ENCODE measurements at places on chromosomes 1 and 21. TPM values are rescaled to one million over a fixed set of nuclear protein-coding genes. Genes with fewer than 3 reads are reported as not detected.

DNA sequence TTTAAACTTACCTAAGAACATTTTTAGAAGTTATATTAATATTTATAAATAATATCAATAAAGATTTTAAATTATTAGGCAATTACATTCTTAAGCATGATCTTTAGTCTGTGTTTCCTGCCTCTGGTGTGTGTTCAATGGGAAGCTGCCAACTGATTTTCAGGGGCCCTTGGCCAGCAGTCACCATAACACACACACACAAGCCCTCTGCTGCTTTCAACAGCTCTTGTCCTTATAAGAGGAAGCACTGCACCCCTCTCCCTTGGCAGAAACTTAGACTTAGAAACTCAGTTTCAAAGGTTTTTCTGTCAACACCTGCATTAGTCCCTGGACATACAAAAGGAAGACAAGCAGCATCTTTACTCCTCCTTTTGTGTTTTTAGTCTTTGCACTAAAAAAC is 81.4 kb downstream of the VAV3 start:
- DNase-seq = no peak

GRCh38 chr1:31855038-31855845 is 39.4 kb upstream of the SPOCD1 start:
- DNase-seq = no peak

Gene FNDC10
- 2.7 TPM for total RNA-seq

GRCh38 chr1:156502894-156503697 is 2.5 kb upstream of the MEF2D start:
- no peak for DNase-seq

GRCh38 chr1:156851779-156852417 is 7.0 kb downstream of the INSRR start:
- no peak for DNase-seq

DNA sequence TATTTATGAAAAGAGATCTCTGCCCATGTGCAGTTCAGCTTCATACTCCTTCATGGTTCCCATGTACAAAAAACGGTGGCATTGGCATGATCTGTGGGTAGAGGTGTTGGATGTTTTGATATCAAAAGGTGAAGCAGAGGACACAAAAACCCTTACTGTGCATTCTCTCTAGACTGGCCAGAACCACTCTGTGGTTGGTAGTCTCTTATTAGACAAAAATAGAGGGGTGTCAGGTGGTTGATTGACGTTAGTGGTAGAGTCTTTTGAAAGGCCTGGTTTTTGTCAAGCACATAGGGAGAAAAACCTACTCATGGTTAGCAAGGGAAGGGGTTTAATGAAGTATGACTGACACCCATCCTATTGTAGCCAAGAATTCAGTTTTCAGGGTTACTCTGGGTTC is 400.0 kb upstream of the TMPRSS15 start:
- DNase-seq = no peak

DNA sequence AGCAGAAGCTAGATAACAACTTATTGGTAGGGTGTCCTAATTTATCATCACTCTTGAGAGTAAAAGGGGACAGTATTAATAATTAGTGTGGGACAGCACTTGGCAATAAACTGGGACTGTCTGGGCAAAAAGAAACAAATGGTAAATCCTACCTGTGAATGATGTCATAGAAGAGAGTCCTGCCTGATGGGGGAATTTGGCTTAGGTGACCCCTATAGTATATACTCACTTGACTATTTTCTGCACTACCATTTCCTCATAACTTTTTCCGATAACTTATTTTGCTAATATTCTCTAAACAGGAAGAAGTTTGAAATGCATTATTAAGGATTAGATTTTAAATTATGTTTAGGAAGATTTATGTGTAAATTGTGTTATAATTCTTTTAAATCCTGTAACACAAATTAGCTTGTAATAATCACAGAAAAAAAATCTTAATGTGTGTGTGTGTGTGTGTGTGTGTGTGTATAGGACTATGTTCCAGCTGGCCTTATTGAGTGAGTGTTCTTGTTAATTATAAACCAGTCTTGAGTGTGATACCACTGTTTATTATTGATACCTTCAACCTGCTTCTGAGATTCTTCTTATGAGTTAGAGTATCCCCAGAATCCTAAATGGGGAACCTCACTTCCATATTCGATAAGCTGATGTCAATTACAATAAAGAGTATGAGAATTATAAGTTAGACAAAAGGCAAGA is 144.2 kb upstream of the C1orf105 start:
- no peak for DNase-seq

Gene LAMC2
- 4.5 TPM for total RNA-seq

DNA sequence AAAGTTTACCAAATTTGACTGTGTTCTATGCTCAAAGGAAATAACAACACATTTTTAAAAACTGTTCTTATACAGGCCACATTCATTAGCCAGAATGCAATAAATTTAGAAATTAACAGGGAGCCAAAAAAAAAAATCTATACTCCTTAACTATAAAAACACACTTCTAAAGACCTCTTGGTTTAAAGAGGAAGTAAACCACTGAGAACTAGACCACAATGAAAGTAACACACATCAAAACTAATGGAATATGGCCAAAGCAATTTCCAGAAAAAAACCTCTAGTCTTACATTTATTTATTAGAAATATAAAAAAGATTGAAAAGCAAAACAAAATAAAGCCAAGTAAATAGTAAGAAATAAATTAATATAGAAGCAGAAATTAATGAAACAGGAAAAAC is 48.9 kb upstream of the GADD45A start:
- no peak for DNase-seq

DNA sequence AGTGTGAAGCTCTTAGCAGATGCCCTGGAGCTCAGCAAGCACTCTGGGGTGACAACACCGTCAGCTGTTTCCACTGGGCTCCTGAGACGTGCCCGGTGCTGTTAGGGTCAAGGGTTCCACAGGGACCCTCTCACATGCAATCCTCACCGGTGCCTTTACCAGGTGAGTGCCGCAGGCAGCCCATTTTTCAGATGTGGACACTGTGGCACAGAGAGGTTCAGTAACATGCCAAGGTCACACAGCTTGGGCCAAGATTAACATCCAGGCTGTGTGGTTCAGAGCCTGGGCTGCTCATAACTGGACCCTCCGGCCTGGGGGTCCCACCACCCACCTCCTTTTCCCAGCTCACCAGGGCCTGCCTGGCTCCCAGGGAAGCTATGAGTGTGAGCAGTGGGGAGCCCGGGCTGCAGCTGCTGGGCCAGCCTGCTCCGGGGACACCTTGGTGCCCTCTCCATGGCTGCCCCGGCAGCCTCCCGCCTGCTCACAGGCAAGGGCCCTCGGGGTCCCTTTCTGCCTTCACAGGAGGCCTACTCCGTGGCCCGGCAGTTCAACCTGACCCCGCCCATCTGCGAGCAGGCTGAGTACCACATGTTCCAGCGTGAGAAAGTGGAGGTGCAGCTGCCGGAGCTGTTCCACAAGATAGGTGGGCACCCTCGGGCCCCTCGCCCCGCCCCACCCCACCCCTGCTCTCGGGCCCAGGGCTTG is 49.3 kb downstream of the KCNAB2 start:
- DNase-seq = no peak

- DNase-seq = no peak
Observed at GRCh38 chr1:77940921-77941570, 37.8 kb downstream of the FUBP1 start.

Gene UTS2
- total RNA-seq = not detected

- no peak for DNase-seq
Observed at GRCh38 chr1:210233495-210234328, 1.1 kb downstream of the SERTAD4 start.

Gene TIAM1
- total RNA-seq = 36.8 TPM

Gene SLFNL1
- total RNA-seq = 1.0 TPM

Gene SETD4
- total RNA-seq = 45.8 TPM

DNA sequence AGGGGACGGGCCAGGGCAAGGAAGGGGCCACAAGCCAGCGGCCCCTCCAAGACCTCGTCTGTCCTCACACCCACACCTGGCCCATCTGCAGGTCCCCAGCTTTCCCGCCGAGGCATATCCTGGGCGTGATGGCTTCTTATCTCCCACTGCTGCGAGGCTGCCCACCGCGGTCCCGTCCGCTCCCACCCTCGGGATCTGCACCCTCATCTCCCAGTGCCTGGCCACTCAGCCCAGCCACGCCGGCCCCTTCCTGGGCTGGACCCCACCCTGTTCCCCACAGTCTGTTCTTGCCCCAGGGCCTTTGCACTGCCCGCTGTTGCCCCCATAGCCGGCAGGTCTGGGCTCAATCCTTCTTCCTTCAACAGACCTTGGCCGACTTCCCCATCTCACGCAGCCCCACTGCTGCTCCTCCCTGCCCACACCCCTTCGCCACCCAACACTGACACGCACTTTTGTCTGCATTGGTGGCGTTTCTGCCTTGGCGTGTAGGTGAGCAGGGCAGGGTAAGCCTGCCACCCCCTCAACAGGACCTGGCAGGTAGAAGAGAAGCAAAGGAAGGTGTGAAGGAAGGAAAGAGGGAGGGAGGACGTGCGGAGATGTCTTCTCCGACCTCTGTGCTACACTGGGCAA is 4.4 kb upstream of the TTC34 start:
- no peak for DNase-seq

DNA sequence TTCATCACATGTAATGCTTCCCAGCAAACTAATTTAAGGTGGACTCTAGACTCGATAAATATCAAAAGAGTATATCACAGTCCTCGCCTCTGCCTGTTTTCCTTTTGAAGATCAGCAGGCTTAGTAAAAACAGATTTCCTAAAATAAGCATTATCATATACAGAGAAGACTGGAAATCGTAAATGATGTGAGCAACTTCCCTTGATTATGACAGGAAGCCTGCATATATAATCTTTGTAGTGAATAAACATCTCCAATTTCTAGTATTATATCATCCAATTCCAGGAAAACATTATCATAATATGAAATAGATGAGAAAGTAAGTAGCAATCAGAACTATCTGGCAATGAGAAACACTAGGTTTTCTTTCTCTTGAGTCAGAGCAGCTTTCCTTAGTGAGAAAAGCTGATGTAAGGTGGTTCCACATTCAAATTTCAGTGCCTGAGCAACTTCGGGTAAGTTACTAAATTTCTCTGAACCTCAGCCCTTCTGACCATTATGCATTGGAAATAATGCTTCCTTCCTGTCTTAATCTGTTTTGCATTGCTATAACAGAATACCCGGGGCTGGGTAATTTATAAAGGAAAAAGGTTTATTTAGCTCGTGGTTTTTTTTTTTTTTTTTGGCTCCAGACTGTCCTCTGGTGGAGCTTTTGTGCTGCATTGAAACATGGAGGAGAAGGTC is 12.6 kb upstream of the POU2F1 start:
- DNase-seq = no peak

DNA sequence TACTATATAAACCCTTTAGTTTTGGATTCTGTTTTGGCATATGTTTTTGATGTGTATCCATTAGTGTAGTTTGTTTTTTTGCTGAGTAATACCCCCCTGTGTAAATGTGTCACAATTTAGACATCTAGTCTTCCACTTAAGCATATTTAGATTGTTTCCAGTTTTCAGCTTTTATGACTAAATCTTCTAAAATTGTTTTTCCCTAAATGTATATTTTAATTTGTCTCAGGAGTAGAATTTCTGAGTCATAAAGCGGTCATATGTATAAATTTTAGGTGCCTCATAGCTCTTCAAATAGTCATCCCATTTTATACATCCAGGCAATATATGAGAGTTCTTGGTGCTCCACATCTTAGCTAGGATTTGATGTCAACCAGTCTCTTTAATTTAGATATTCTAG is 1348.0 kb downstream of the MRPL39 start:
- DNase-seq = no peak

- no peak for DNase-seq
Observed at GRCh38 chr1:58754073-58754613, 29.7 kb downstream of the JUN start.

DNA sequence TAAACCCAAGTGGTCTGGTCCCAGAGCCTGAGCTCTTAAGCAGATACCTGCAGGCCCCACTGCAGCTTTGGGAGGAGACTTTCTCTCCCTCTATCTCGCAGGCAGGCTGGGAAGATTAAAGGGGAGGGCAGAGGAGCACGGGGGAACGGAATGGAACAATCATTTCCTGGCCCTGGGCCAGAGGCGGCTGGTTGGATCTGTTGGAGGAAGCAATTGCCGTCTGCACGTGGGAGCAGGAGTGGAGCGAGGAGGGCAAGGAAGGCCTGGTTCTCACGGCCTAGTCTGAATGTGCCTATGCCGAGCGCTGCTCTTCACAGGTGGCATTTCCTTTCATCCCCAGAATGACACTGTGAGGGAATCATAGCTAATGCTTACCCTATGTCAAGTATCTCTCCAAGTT is 23.7 kb downstream of the NKAIN1 start:
- DNase-seq = no peak

DNA sequence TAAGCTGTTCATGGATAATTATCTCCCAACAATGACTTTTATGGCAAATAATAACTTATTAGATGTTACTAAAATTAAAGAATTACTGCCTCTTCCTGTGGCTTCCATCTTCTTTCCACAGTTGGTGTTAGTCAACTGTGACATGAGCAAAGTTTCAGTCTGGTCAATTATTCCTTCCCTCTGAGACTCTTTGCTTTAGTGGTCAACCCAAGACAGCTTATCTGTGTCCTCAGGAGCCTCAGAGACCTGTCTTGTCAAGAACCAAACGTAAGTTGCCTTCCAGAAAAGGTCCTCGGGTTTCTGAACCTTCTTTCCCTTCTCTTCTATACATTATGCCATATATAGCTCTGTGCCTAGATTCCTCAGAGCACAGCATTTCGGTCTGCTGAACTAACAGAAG is 263.2 kb upstream of the ZP4 start:
- no peak for DNase-seq

- DNase-seq = peak; percentile 29
Observed at GRCh38 chr1:240492832-240493440, 119.0 kb downstream of the GREM2 start.

- DNase-seq = peak; percentile 60
Observed at GRCh38 chr1:43453442-43454269, at the start of gene HYI. Gene HYI (minus strand): TSS chr1:43453931. CDS start chr1:43453793, 138 bp downstream.

GRCh38 chr1:170318736-170319135 is 173.0 kb downstream of the NTMT2 start:
- DNase-seq = no peak

DNA sequence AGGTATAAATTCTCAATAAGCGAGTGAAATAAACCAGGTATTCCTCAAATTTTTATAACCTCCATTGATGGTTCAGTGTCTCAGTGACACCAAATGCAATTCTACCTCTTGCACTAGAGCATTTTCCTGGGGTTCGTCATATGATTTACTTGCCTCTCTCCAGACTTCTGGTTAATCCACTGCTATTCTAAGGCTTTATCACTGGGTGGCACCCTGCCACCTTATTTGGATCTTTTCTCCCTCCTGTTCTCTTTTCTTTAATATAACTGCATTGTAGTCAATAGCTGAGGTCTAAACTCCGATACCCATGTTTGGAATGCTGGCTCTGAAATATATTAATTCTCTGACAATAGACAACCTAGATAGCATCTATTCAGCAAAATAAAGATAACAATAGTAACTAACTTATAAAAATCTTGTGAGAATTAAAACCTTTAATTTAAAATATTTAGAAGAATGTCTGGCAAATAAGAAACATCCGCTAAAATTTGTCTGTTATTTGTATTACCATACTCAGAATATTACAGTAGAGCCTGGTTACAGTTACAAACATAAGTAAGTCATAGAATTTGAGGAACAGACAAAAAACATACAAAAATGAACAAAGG is 436.4 kb downstream of the PLA2G4A start:
- DNase-seq = peak; percentile 17
